ENCODE measurements at places on chromosomes 3 and 15.

- DNase-seq, result no peak
Observed at GRCh38 chr15:35330048-35330695, 215.8 kb downstream of the DPH6 start.

DNA sequence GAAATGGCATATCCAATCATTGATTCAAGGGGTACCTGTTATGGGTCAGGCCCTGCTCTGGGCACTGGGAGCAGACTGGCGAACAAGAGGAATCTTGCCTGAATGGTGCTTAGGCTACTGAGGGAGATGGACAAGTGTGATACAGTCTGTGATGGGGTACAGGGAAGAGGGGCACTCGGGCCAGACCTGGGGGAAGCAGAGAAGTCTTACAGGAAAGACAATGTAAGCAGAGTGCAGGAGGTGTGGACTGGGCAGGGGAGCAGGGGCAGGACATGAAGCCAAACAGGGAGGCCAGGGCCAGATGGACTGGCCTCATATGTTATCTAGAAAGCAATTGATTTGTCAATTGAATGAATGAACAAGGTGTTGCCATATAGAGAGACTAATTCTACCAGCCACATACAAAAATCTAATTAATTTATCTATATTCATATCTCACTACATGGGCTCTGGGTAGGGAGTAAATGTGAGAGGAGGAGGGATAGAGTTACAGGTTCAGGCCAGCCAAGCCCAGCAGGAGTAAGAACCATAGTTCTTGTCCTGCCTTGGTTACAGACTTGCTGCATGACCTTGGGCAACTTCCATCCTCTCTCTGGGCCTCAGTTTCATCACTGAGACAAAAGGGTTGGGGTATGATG lies 3.6 kb upstream of the IGDCC4 start:
- no peak for DNase-seq

DNA sequence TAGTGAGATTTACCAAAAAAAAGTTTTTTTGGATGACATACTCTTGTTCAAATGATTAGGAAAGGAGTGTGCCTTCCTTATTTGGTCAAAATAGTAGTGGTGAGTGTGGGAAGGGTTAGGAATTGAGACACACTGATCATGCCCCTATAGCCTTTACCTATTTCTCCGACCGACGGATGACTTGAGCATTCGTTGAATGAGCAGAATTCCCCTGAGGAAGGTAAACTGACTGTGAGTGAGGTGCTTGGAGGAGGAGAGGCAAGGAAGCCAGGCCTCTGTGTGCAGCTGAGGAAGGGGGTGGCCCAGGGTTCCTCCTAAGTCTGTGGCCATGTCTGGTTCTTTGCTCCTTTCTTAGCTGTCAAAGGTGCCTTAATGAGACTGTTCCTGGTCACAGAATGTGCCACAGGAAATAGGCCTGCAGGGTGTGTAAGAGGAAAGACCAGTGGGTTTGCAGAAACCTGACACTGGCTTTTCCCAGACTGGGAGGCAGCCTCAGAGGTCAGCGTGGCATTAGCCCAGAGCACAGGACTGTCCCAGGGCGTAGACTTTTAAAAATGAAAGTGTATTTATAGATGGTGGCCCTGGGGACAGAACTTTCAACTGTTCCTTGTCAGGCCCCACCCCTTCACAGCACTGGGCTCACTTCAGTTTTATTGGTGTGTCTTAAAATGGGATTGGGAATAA lies 307.7 kb upstream of the C2CD4B start:
- DNase-seq, result no peak

DNA sequence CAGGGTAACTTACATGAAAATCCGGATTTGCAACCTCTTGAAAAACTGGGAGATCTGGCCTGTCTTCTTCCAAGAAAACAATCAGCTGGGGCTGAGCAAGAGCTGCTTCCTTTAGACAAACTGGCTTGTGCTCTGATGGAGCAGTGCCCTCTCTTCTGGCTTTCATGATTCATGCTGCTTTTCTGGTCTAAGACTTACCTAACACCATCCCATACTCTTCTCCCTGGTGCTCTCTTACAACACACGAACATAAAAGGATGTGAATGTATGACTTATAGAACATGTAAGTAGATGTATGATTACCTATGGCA lies 9.9 kb downstream of the TJP1 start:
- DNase-seq, result no peak

GRCh38 chr3:122092460-122093165 lies 37.5 kb downstream of the CD86 start:
- peak; percentile 25 for DNase-seq

DNA sequence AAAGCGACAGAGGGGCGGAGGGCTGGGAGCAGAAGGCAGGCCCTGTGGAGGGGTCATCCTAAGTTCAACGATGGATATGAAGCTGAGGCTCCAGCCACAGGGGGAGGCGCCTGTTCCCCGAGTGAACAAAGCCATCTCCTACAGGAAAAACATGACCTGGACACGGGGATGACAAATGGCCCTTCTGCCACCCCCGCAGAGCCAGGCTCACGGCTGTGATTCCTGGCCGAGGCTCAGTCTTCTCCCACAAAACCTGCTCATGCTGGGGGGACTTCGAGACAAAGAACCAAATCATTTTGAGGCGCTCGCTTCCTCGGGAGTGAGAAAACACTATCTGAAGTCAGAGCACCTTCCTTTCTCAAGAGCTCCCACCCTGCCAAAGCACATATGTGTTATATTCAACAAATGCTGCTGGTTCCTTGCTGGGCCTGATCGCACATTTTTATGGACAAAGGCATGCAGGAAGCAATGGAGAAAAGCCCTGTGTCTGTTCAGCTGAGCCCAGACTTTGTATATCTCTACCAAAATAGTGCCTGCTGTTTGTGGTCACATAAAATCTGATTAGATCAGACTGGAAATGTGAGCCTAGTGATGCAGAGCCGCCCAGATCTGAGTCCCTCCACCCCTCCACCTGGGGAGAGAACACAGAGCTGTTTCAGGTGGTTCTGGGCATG lies 5.6 kb downstream of the RBP1 start:
- no peak for DNase-seq
